Astrocyte (in vitro differentiated cells and primary cell): ENCODE measurements at places on chromosomes 4 and X. TPM values are rescaled to one million over a fixed set of nuclear protein-coding genes. Genes with fewer than 3 reads are reported as not detected.
A peak's percentile ranks its signal among the peaks of the same experiment; 100 is the strongest.

The IL1RAPL1 gene
- 0.14 and 0.16 TPM in 2 replicates for total RNA-seq

The GAGE1 gene
- not detected in 2 replicates for total RNA-seq

GRCh38 chrX:10529344-10529743 is 91.0 kb downstream of the MID1 start:
- H3K27me3 ChIP-seq, result no peaks in the 10 kb centered on the region
- no peak overlapping the region for H3K4me3 ChIP-seq
- DNase-seq, result peak; percentile 22
- H3K36me3 ChIP-seq, result peaks cover 2% of the 10 kb centered on the region
- H3K27ac ChIP-seq, result no peak overlapping the region

DNA sequence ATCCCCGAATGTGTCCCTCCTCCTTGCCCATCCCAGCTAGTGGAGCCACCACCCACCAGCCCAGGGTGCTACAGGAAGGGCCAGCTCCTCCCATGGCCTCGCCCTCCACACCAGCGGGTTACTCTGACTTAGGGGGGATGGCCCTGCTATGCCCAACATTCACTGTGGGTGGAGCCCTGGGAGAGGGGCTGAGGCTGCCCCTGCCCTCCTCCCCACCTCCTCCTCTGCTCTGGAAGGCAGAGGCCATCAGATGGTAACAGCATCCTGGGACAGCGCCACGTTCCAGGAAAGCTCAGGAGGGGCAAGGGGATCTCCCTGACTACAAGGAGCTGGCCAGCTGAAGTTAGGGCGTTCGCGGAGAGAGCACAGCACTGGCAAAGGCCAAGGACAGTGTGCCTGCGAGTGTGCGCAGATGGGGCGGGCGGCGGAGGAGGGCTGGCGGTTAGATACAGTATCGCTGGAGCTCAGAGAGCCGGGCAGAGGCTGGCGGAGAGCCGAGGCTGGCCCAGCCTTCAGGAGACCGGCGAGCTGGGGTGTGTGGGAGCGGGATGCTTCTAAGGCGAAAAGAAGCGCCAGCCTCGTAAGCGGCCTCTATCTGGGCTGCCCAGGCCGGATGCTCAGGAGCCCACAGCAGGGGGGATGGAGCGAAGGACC is 1.5 kb downstream of the JAKMIP1 start:
- no peak overlapping the region for H3K4me3 ChIP-seq
- peaks cover 21% of the 10 kb centered on the region for H3K27me3 ChIP-seq
- no peak overlapping the region for H3K27ac ChIP-seq
- peak; percentile 10 for DNase-seq
- peaks cover 3% of the 10 kb centered on the region for H3K4me1 ChIP-seq

- H3K27ac ChIP-seq, result no peak overlapping the region
Observed at GRCh38 chrX:41761169-41761568, 37.2 kb downstream of the GPR82 start.

DNA sequence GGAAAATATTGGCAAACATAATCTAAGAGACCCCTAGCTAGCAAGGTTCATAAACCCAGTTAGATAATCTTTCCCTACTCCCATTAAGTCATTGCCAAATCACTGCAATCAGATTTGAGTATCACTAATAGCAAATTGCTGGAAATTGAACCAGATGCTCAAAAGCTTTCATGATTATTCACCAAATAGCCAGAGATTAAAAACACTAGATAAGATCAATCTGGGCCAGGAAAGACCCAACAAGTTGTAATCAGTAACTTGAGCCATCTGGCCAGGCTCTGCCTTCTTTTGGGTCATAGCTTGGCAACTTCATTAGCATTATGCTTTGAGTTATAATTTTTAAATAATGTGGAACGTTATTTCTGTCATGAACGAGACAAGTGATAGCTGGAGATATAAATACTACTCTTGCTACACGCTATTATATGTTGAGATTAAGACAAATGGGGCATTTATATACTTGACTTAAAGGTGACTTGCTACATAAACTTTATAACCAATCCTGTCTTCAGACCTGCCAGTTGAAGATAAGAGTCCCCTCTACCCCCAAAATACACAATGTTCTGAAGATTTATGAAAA is 196.6 kb upstream of the EDNRA start:
- no peak overlapping the region for H3K4me3 ChIP-seq
- DNase-seq, result peak; percentile 23
- H3K36me3 ChIP-seq, result no peaks in the 10 kb centered on the region
- no peak overlapping the region for H3K27ac ChIP-seq
- no peaks in the 10 kb centered on the region for H3K27me3 ChIP-seq

GRCh38 chrX:142663330-142664095 is 362.2 kb upstream of the SPANXN4 start:
- H3K4me1 ChIP-seq, result no peaks in the 10 kb centered on the region
- H3K36me3 ChIP-seq, result no peaks in the 10 kb centered on the region
- no peak for DNase-seq
- H3K27ac ChIP-seq, result no peak overlapping the region
